ENCODE measurements at places on chromosomes 4 and X.

- DNase-seq, result no peak
These were observed 109.3 kb downstream of the ADRA2C start for GRCh38 chr4:3875466-3875865.

GRCh38 chr4:104743215-104743653, 248.5 kb upstream of the CXXC4 start:
- DNase-seq, result no peak

- DNase-seq, result peak; percentile 76
These were observed 20.2 kb downstream of the WDR1 start for GRCh38 chr4:10096201-10096977.

- DNase-seq, result no peak
These were observed 92.4 kb downstream of the HPRT1 start for GRCh38 chrX:134552351-134552750.

DNA sequence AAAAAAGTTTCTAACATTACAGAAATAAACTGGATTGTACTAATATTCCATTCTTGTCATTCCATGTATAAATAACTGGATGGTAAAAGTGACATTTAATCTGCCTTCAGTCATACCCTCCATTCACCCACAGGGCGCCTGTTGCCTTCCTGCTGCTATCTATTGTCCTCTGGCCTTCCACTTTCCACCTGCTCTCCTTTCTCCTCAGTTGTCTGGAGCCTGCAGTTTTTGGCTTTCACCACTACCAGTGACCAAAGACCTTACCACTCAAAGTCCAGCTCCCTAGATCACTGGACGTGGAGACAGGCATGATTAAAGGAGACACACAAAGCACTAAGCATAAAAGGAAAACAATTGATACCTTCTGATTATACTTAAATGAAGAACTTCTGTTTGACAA, 46.2 kb upstream of the NHS start:
- no peak for DNase-seq

Measured in CD4-positive, alpha-beta T cell treated with Interleukin-10 for 1 hour (primary cell).